Right atrium auricular region (tissue), 2 donors: ENCODE measurements at places on chromosomes 2 and 18. TPM values are rescaled to one million over a fixed set of nuclear protein-coding genes. Genes with fewer than 3 reads are reported as not detected.

Gene NR4A2
- total RNA-seq: 8.9 TPM

Gene DYSF
- 31.3 TPM for total RNA-seq

- no peak for DNase-seq
Measured at GRCh38 chr2:84532291-84532690, 16.0 kb downstream of the DNAH6 start.

GRCh38 chr2:130834091-130834930, 2.4 kb upstream of the ARHGEF4 start:
- no peak for DNase-seq

Gene PAX8
- total RNA-seq: 1.2 TPM

DNA sequence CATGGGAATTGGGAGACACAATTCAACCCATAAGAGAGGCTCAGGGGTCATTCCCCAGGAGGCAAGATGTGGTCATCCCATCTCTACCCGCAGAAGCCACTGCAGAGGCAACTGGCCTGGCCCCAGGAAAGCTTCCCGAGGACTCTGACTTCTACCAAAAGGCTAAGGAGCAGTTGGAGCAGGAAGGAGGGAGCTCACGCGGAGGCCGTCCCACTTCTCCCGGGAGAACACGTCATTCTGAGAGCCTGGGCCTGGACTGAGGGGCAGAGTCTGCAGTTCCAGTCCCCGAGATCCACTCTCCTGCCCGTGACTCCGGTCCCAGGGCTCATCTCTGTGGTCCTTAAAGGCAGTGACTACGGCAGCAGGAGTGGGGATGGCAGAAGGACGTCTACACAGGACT, 69.0 kb upstream of the TAF1B start:
- peak; percentile 73 for DNase-seq

Gene TCF4
- 57.7 TPM for total RNA-seq

- no peak for DNase-seq
Measured at GRCh38 chr2:2653231-2653630, 322.2 kb upstream of the MYT1L start.

GRCh38 chr2:170524828-170525565, 190.1 kb upstream of the SP5 start:
- no peak for DNase-seq

DNA sequence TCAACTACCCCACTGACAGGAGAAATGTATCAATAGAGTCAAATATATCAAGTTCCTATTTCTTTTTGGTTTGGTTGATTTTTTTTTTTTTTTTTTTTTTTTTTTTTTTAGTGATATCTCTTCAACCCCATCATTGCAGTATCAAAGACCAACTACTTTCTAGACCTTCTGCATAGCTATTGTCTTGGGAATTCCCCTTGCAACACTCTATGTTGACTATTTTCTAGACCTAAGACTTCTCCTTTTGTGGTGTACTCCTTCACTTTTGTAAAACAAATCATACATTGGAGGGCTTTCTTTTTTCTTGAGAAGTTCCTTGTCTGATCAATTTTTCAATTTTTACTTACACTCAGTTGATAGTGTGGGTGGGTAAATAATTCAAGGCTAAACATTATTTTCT, 46.5 kb upstream of the NR4A2 start:
- DNase-seq: no peak

Gene CD8B2
- total RNA-seq: not detected

DNA sequence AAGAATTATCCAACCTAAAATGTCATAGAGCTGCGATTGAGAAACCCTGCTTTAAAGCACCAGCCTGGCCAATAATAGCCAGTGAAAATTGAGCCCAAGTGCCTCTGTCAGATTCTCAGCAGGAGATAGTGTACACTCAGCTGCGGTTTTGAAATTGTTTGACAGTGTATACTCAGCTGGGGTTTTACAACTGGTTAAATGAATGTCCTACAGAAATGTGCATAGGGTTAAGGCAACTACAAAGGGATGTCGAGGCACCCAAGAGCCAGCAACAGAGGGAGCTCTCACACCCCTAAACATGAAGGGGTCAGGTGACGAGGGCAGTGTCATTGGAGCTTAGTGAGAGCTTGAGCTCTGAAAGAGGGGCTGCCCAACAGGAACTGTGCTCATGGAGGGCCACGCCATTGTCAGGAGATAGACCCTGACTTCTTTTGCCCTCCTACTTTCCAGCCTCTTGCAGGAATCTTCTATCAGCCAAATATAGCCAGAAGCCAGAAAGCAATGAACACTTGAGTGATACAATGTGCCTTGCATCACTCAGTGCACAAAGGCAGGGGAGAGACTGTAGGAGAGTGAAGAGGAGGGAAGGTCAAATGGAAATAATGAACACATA, 15.1 kb downstream of the ACTG2 start:
- DNase-seq: no peak

DNA sequence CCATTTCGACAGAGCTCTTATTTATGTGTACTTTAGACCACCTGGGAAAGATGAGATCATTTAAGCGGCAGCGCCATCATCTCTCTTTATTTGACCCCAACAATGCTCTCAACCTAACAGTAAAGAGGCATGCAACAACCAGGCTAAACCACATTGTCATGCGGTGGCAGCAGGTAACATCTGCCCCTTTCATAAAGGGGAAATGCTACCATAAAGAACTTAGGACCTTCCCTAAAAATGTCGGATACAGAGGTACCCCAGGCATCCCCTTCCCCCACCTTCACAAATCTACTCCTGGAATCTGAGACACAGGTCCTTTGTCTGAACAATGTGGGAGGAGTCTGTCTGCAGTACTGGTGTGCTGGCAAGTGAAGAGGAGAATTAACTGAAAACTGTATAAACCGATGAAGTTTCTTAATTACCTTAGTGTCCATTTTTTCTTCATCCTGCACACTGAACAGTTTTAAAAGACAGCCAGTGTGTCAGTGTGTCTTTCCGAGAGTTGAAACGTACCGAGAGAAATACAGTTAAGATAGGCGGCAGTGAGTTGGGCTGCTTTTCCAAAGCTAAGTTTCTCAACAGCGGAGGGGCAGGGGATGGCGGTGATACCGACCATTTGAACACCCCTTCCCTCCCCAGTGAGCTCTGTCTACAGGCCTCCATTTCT, 1.9 kb downstream of the MEX3C start:
- no peak for DNase-seq

DNA sequence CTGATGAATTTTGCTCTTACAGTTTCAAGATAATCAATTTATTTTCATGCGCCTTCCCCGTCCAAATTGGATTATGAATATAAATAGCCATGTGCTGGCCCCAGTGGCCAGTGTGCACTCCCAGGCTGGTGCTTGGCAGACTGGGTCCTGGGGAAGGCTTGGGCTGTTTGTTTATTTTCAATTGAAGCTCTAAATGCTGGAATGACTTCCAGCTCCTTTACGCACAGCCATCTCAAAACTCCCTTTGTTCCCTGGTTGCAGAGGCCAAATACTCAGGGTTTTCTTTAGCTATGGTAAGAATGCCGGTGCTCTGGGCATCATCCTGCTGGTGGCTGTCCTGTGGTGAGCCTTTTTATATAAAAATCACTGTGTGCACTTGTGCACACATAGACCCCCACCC, 131.5 kb downstream of the PRKCE start:
- no peak for DNase-seq

- peak; percentile 43 for DNase-seq
Measured at GRCh38 chr2:11023326-11024258, 111.9 kb downstream of the KCNF1 start.

DNA sequence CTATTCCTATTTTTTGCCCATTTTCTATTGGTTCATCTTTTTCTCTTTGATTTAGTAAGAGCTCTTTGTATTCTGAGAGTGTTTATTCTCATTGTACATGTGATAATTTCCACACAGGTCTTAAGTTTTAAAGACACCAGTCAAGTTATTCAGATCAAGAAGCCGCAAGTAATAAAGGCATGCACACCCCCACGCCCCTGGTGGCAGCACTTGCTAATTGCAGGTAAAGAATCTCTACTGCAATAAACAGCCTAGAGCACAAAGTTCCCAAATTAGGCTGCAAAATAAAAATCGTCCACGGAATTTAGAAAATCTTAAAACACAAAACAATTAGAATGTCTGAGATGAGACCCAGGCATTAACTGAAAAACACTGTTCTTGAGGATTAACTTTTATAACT, 45.2 kb downstream of the ST3GAL5 start:
- peak; percentile 26 for DNase-seq

- no peak for DNase-seq
Measured at GRCh38 chr2:7430421-7430868, 513.2 kb downstream of the RNF144A start.

Gene RAB12
- 67.1 TPM for total RNA-seq

Gene MAP4K3
- total RNA-seq: 28.9 TPM

GRCh38 chr2:23302591-23302990, 82.4 kb upstream of the KLHL29 start:
- DNase-seq: no peak

Gene MYL12A
- total RNA-seq: 5,712 TPM

DNA sequence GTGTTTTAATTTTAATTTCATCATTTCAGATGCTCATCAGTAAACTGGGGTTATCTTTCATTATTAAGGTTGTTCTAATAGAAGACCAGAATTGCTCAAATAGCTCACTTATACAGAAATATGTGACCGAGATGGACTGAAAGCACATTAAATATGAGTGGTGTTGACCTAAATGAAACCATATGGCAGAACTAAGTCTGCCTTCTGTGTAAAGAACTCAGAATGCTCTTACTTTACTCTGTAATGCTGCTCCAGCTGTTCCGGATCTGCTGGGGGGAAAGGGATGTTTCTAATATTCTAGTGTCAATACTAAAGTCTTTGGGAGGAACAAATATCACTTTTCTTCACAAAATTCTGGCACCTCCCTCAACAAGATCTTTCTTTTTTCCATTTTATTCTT, 131.0 kb downstream of the DPP4 start:
- no peak for DNase-seq

DNA sequence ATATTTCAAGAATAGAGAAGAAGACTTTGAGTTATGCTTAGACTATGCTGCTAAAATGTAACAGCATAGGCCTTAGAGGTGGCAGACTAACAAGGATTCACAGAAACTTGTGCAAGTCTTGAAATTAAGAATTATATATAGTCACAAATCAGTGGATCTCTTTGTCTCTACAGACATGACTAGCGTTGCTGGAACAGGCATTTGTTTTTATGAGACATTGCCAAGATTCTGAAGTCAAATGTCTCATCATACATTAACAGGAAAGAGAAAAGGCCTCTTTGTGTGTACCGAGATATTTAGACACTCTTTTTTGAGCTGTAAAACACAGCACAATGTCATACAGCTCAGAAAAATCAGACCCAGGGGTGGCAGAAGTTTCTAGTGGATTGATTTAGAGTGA, 207.1 kb downstream of the TMX3 start:
- DNase-seq: no peak

DNA sequence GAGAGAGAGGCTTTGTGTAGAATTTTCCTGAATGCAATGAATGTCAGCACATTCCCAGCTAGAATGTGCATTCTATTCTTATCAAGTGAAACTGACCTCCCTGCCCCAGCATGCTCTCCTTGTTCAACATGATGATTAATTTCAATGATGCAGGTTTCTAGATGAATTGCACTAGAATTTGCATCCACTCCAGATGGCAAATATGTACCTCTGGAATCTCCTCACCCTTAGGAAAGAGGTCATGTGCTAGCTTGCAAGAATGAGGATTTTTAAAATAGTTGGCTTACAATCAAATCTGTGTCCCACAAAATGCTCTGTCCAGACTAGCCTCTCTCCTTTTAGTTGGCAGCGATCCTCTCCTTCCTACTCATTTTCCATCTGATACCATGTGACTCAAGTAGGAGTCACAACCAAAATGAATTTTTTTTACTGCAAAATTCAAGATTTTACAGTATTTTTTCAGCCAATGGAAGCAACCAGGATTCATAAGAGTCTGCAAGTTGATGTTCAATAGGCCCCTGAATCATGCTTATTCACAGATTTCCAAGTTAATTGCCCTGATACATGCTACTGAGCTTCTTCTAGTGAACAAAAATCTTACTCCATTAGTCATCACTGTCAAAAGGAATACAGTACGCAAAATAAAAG, 21.0 kb upstream of the STAT4 start:
- DNase-seq: no peak

- DNase-seq: no peak
Measured at GRCh38 chr2:95359031-95359430, 43.5 kb upstream of the FAHD2A start.

Gene COPS7B
- 14.9 TPM for total RNA-seq

Gene MC5R
- not detected for total RNA-seq

DNA sequence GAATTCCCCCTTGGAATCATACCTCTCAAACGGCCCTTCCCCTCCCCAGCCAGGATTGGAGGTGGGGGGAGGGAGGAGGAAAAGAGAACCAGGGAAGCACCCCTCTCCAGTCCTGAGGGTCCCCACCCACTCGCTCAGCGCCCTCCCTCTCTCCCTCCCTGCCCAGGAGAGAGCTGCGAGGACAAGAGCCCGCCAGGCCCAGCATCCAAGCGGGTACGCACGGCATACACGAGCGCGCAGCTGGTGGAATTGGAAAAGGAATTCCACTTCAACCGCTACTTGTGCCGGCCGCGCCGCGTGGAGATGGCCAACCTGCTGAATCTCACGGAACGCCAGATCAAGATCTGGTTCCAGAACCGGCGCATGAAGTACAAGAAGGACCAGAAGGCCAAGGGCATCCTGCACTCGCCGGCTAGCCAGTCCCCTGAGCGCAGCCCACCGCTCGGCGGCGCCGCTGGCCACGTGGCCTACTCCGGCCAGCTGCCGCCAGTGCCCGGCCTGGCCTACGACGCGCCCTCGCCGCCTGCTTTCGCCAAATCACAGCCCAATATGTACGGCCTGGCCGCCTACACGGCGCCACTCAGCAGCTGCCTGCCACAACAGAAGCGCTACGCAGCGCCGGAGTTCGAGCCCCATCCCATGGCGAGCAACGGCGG, 14.4 kb downstream of the HOXD3 start:
- DNase-seq: no peak

- DNase-seq: no peak
Measured at GRCh38 chr2:83730223-83730622, 728.9 kb downstream of the SUCLG1 start.

DNA sequence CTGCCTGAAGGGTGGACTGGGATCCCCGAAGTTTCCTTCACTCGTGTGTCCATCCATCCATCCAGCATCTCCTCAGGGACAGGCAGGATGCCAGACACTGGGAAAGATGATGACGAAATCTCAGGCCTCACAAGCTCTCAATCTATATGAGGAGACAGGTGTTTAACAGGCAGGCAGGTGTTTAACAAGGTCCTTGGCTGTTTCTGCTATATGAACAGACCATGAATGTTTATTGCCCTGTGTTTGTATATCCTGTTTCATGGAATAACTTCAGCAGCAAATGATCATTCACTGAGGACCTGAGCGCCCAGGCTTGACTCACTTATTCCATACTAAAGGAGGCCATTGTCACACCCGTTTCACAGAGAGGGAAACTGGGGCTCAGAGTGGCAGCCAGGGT, 685.8 kb upstream of the HS6ST1 start:
- DNase-seq: no peak

DNA sequence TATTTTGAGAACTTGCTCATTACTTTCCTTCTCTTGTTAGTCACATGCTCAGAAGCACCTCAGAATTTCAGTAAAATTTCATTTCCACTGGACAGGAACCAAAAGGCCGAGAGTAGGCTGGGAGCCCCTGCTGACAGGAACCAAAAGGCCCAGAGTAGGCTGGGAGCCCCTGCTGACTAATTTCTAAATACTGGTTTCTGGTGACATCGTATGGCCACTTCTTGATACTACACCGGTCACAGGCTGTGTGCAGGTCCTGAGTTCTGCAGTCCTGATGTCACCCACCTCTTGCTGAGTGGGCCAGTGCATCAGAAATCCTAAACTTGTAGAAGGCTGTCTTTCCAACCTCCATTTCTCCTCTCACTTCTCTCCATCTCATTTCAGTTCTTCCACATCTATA, 17.7 kb upstream of the EN1 start:
- no peak for DNase-seq

- no peak for DNase-seq
Measured at GRCh38 chr2:88590998-88591613, 36.2 kb downstream of the EIF2AK3 start.
